ENCODE measurements at places on chromosomes 16 and 17. TPM values are rescaled to one million over a fixed set of nuclear protein-coding genes. Genes with fewer than 3 reads are reported as not detected.
A peak's percentile ranks its signal among the peaks of the same experiment; 100 is the strongest.

DNA sequence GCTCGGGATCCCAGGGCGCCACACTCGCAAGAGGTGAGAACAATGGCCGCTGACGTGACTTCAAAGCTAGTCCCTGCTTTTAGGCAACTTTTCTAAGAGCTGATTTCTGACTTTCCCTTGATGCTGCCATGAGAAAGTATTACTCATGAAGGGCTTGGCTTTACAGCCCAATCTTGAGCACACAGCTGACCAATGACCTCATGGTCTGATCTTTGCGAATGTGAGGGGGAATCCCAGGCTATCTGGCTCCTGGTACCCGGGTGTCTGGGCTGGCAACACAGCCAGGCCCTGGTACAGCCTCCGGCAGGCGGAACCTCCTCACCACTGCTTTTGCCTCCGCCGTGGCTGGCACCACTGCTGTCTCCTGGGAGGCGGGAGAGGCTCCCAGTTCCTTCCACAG, 17.5 kb downstream of the NDUFAF8 start:
- peak; percentile 80 for DNase-seq

DNA sequence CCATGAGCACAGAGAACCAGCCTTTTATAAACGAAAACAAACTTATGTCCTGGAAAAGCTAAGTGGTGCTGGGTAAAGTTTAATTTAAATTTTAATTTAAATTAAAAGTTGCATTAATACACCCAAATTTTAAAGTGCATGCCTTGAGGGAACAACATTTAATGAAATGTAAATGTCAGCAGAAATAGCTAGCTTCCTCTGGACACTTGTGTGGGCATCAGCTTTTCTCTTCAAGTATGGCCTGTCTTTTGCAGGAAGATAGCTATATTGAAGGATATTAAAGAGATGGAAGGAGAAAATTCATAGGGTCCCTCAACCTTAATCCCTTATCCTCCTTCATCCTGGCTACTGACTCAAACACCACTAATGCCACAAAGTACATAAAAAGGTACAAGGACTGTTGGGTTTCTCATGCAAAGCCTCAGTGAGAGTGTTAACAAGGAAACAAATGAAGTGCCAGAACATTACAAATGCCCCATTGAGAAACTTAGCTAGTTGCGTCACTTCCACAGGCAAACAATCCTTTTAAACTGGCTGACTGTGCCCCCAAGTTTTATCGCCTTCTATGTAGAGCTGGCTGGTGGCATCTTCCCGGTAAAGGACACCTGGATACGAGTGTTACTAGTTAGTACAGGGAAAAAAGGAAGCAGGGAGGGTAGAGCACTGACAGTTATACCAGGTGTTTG, 14.1 kb downstream of the PHF12 start:
- DNase-seq = peak; percentile 71

- DNase-seq = no peak
These were observed 316.9 kb downstream of the HAPSTR1 start for GRCh38 chr16:9408297-9408878.

GRCh38 chr17:43709210-43709609, 47.5 kb upstream of the MEOX1 start:
- DNase-seq = no peak

GRCh38 chr17:67467500-67468455, 90.7 kb downstream of the PITPNC1 start:
- no peak for DNase-seq

DNA sequence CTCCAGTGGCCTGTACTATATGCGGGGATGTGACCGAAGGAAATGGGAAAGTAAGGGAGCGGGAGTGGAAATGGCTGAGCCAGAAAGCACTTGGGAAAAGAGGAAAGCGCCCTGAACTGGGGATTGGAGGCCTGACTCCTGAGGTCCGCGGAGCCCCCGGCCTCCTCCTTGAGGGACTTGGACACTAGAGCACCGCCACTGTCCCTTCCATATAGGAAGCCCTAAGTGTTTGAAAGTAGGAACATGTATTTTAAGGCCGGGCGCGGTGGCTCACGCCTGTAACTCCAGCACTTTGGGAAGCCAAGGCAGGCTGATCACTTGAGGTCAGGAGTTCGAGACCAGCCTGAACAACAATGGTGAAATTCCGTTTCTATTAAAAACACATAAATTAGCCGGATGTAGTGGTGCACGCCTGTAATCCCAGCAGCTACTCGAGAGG, 530 bp upstream of the ZDHHC7 start:
- no peak for DNase-seq

GRCh38 chr17:66214884-66215528, 14.2 kb downstream of the APOH start:
- no peak for DNase-seq

- DNase-seq = peak; percentile 100
These were observed 28.0 kb upstream of the SNN start for GRCh38 chr16:11639925-11640899.

DNA sequence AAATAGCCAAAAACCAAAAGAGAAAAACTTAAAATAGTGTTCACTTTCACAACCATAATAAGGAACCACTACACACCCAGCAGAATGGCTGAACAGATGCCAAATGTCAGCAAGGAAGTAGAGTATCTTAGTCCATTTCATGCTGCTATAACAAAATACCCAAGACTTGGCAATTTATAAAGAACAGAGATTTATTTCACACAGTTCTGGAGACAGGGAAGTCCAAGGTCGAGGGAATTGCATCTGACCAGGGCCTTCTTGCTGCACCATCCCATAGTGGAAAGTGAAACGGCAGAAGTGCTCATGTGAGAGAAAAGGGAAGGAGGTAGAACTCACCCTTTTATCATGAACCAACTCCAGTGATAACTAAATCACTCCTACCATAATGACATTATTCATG, 33.8 kb upstream of the CCL22 start:
- DNase-seq = no peak

DNA sequence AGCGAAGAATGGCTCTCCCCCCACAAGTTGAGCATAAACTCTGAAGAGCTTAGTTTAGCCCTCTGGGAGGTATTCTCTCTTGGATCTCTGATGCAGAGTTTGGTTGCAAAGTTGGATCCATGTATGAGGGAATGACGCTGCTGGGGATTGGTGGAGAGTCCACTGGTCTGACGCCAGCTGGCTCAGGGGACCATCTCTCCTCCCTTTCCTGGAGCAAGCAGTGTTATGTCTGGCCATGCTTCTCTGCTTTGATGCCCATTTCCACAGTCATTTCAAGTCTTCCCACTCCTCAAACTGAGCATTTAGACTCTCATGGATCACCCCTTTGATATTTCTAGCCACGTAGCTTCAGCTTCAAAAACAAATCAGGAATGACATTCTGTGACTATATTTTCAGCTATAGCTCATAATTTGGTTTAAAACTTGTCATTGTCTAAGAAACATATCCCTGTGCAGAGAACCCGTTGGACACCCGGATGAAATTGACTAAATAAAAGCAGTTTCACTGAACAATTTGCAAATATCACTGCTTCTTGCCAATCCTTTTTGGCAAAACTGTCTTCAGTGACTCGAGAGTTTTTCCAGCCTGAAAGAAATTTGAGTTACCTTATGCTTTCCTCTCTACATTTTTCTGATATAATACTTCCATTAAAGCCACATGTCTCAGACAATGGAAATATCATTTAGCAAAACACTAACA, 193.4 kb upstream of the CDH11 start:
- DNase-seq = peak; percentile 92

Gene NPIPA2
- total RNA-seq = not detected

Gene EVI2A
- total RNA-seq = 11.0 TPM

Gene PLCG2
- total RNA-seq = 0.09 TPM

Measured in fibroblast of the aortic adventitia (primary cell).